ENCODE measurements at places on chromosomes 5 and 9.

DNA sequence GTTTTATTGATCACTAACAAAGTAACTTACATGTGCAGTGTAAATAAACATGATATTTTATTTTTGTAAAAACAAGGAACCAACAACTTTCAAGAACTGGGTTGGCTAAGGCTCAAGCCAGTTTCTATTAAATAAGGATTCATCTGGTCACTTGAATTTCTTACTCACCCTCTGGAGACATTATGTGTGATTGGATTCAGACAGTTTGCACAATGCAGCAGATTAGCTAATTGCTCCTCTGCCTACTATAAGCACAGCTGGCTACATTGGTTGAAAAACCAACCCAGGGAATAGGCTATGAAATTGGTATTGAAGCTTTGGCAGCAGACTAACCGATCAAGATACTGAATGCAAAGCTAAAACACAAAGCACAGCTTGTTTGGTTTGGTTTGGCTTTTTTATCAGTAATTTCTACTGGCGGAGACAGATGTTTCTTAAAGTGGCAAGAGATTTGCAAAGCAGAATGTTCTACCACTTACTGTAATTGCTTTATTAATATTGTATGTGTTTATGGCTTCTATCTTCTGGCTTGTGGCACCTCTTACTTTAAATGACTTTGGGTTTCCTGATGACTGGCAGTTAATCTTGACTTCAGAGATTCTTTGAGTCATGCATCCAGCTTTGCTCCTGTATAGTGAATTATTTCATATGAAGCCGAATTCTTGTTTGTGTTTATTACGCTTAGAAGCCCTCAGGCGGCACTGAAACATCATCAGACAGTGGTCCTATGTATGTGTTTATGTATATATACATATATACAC is 231.5 kb downstream of the MPDZ start:
- no peak for DNase-seq
- no peak overlapping the region for H3K4me3 ChIP-seq
- no peaks in the 10 kb centered on the region for H3K27me3 ChIP-seq
- H3K4me1 ChIP-seq: no peaks in the 10 kb centered on the region
- H3K36me3 ChIP-seq: no peaks in the 10 kb centered on the region
- no peak overlapping the region for H3K27ac ChIP-seq

GRCh38 chr9:119801311-119801710 is 432.1 kb upstream of the BRINP1 start:
- H3K27ac ChIP-seq: no peak overlapping the region
- H3K36me3 ChIP-seq: no peaks in the 10 kb centered on the region
- H3K4me3 ChIP-seq: no peak overlapping the region
- H3K4me1 ChIP-seq: no peaks in the 10 kb centered on the region

DNA sequence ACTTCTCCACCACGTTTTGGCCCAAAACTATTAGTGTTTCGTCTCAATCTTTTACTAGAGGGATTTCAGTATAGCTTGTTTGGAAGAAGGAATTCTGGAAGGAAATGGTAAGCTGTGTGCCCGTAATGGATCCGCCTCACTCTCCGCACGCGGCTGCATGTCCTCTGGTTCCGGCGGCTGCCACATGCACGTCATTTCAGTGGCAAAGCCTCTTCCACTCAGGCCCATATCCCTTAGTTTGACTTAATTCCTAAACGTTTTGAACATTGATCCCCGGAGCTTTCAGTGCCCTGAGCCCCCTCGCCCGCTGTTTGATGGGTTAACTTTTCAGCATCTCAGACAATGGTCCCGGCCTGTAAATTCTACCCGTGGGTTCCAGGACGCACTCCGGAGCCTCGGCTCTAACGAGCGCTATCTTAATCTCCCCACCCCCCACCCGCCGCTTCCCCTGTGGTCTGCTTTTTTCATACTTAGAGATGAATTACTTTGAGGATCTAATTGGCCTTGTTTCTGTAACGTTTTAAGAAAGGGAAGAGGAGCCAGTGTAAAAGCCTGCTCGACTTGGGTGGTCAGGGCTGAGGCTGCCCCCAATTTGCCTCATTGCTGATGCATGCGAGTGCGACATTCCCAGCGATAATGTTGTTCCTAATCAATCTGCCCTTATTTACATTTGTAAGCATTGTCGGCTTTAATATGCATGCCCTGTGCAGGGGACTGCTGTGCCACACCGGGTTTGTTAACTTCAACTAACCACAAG is 4.6 kb downstream of the PTCH1 start:
- no peaks in the 10 kb centered on the region for H3K27me3 ChIP-seq
- H3K36me3 ChIP-seq: no peaks in the 10 kb centered on the region

DNA sequence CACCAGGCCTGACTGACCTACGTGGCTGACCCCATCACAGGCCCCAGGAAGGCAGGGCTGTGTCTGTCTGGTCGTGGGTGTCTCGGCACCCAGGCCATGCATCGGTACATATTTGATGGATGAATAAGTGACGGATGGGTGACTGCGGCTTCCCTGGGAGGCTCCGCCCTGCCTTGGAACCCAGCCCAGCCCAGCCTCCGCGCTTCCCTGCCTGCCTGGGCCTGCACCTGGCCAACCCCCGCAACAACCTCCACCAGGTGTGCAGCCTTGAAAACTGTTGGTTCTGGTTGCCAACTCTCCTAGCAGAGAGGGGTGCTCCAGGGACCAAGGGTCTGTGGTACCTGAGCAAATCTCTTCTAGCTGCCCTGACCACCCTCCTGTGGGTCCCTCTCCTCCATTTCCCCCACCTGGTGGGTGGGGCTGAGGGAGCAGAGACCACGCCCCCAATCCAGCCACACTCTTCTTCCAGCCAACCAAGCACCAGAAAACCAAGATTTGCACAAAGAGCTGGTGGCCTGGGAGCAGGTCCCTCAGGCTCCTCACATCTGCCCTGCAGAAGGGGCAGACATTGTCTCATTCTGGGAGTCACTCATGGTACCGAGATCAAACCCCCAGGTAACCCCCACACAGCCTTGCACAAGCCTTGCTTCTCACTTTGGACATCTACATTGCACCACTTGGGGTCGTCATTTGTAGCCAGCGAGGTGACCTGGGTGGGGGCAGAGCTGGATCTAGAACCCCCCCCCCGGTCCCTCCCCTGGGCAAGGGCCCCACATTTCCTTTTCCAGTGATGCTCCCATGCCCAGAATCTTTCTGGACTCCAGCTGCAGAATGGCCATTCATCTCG is 100.6 kb upstream of the IER5L start:
- H3K27ac ChIP-seq: no peak overlapping the region
- H3K27me3 ChIP-seq: no peaks in the 10 kb centered on the region
- no peak overlapping the region for H3K4me3 ChIP-seq
- peak; percentile 7 for DNase-seq

DNA sequence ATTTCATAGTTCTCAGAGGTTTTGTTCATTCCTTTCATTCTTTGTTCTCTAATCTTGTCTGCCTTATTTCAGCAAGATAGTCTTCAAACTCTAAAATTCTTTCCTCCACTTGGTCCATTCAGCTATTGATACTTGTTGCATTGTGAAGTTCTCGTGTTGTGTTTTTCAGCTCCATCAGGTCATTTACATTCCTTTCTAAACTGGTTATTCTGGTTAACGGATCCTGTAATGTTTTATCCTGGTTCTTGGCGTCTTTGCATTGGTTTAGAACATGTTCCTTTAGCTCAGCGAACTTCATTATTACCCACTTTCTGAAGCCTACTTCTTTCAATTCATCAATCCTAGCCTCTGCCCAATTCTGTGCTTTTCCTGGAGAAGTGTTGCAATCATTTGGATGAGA is 45.1 kb upstream of the TXNDC8 start:
- H3K4me1 ChIP-seq: no peaks in the 10 kb centered on the region
- H3K4me3 ChIP-seq: no peak overlapping the region
- H3K27ac ChIP-seq: no peak overlapping the region
- H3K27me3 ChIP-seq: no peaks in the 10 kb centered on the region
- peaks cover 43% of the 10 kb centered on the region for H3K36me3 ChIP-seq

DNA sequence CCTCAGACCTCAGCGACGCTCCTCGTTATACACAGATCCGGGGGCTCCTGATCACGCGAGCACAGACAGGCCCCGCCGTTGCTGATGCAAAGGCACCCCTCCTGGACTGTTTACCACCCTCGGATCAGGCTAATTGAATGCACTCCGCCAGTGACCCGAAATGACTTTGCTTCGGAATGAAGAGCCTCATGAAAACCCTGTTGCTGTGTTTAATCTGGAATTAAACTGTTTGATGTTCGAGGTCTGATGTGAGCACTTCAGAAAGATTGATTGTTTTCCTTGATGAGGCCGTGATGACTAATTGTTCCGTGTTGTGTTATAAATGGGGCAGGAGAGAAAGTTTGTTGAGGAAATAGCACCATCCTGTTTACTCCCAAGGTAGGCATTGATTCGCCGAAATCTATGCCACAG is 190.5 kb upstream of the PPP1R26 start:
- no peaks in the 10 kb centered on the region for H3K36me3 ChIP-seq
- H3K27ac ChIP-seq: no peak overlapping the region
- H3K4me1 ChIP-seq: no peaks in the 10 kb centered on the region
- DNase-seq: no peak
- H3K4me3 ChIP-seq: no peak overlapping the region

- no peak overlapping the region for H3K4me3 ChIP-seq
- no peak for DNase-seq
- no peak overlapping the region for H3K27ac ChIP-seq
- H3K27me3 ChIP-seq: no peaks in the 10 kb centered on the region
These were observed 26.3 kb downstream of the SEMA5A start for GRCh38 chr5:9519537-9519936.

DNA sequence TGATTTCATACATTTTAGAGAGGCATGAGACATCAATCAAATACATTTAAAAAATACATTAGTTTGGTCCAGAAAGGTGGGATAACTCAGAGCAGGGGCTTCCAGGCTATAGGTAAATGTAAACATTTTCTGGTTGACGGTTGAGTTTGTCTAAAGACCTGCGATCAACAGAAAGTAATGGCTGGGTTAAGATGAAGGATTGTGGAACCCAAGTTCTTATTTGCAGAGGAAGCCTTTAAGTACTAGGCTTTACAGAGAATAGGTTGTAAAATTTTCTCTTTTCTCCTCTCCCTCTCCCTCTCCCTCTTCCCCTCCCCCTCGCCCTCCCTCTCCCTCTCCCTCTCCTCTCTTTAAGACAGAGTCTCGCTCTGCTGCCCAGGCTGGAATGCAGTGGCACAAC is 50.8 kb downstream of the PTTG1 start:
- no peak overlapping the region for H3K4me3 ChIP-seq
- H3K27ac ChIP-seq: no peak overlapping the region
- no peaks in the 10 kb centered on the region for H3K36me3 ChIP-seq
- H3K27me3 ChIP-seq: no peaks in the 10 kb centered on the region
- DNase-seq: no peak
- H3K4me1 ChIP-seq: peaks cover 23% of the 10 kb centered on the region

- no peak for DNase-seq
- peaks cover 15% of the 10 kb centered on the region for H3K36me3 ChIP-seq
- H3K27ac ChIP-seq: no peak overlapping the region
- no peaks in the 10 kb centered on the region for H3K4me1 ChIP-seq
- no peaks in the 10 kb centered on the region for H3K27me3 ChIP-seq
These were observed 1.6 kb downstream of the ARSI start for GRCh38 chr5:150301170-150301505.

GRCh38 chr5:168422431-168422830 is 63.8 kb upstream of the RARS1 start:
- no peaks in the 10 kb centered on the region for H3K36me3 ChIP-seq
- H3K4me3 ChIP-seq: no peak overlapping the region
- H3K4me1 ChIP-seq: no peaks in the 10 kb centered on the region
- no peak for DNase-seq

DNA sequence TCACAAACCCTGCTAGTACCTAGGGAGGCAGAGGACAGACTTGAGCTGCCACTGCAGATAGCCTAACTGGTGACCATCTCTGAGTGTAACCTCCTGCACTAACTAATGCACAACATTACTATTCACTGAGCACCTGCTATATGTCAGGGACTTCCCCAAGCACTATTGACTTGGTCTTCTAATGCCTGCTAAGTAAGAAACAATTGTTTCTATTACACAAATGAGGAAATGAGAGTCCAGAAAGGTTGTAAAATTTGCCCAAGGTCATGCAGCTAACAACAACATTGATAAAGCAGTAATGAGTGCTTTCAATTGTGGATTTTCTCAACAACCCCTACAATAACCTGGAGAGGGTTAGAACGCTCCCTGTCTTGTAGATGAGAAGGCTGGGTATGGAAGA is 183.7 kb downstream of the ZNF462 start:
- no peaks in the 10 kb centered on the region for H3K27me3 ChIP-seq
- no peak overlapping the region for H3K4me3 ChIP-seq
- H3K36me3 ChIP-seq: no peaks in the 10 kb centered on the region
- H3K4me1 ChIP-seq: no peaks in the 10 kb centered on the region
- no peak overlapping the region for H3K27ac ChIP-seq

- H3K27me3 ChIP-seq: no peaks in the 10 kb centered on the region
- H3K27ac ChIP-seq: no peak overlapping the region
- H3K36me3 ChIP-seq: peaks cover 12% of the 10 kb centered on the region
- H3K4me3 ChIP-seq: no peak overlapping the region
- H3K4me1 ChIP-seq: no peaks in the 10 kb centered on the region
- DNase-seq: no peak
These were observed 5.5 kb downstream of the QRFP start for GRCh38 chr9:130890870-130891687.

DNA sequence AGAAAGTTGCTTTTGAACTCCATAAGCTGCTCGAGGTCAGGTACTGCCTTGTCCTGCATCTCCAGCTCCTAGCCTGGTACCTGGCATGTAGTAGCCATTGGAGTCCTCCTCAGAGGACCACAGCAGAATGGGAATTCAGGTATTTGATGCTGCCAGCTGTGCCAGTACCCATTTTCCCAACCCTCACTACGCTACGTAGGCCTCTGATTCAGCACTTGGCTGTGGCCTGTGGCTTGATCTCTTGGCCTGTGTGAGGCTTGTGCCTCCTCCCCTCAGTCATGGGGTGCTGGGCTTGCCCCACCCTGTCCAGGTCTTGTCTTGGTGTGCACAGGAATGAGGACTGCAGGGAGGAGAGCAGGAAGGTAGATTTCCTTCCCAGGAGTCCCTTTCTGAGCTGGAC is 11.8 kb downstream of the OTULIN start:
- DNase-seq: no peak
- H3K27ac ChIP-seq: no peak overlapping the region
- no peaks in the 10 kb centered on the region for H3K27me3 ChIP-seq

DNA sequence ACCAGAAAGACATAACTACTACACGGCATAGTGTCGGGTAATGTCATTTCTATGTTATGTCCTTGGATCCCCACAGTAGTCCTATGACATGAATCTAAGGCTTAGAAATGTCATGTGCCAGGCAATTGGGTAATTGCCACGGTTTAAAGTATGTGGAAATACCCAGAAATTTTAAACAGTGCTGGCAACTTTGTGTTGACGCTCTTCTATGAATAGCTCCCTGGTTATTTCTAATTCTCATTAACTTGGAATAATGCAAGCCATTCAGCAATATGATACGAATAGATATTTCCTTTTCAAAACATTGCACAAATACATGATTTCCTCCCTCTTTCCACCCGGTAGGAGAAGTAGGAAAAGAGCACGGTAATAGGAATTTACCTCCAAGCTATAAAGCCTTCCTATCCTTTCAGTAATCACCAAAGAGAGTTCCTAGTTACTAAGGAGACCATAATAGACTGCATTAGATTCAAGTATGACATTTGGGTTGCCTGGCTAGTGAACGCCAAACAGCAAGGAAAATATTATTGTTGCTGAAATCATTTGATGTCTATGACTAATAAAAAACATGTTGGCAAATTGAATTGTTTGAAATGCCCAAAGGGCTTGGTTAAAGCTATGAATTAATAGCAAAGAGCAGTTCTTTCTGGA is 168.4 kb downstream of the CCDC192 start:
- H3K4me3 ChIP-seq: no peak overlapping the region
- peaks cover 9% of the 10 kb centered on the region for H3K4me1 ChIP-seq
- H3K27me3 ChIP-seq: no peaks in the 10 kb centered on the region
